ENCODE measurements at places on chromosomes 11 and 22.

- no peak for DNase-seq
Observed at GRCh38 chr11:12876340-12876739, 132.8 kb upstream of the RASSF10 start.

DNA sequence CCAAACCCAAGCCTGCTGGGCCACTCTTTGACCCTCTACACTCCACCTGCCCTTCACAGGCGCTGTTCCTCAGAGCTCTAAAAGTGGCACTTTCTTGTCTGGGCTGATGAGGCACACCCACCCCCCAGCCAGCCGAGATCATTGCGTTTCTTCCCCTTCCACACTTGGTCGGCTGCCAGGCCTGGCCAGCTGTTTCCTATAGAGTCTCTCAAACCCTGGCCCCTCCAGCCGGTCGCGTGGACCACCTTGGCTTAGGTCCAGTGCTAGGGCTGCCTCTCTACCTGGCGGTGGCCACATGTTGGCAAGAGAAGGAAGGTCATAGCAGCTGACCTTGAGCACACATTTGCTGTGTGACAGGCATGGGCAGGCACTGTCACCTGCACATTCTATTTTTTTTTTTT, 60.6 kb downstream of the PPP6R2 start:
- no peak for DNase-seq

GRCh38 chr11:133163463-133164419, 368.6 kb downstream of the OPCML start:
- no peak for DNase-seq

DNA sequence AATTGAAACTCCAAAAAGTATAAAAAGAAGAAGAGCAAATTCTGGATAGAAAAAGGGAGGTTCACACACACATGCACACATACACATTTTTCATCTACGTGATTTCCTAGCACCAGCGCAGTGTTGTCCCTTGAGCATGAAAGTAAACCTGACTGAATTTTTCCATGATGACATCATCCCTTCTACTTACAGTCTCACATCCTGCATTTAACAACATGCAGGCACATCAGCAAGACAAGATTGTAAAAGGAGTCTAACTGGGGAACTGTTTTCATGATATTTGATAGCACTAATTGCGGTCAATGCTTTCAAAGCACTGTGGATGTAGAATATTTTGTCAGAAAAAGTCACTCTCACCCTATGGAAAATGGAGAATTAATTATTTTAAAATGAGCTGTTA, 36.6 kb downstream of the GAS2 start:
- no peak for DNase-seq

GRCh38 chr11:1163321-1163910, 5.7 kb downstream of the MUC5AC start:
- no peak for DNase-seq

- no peak for DNase-seq
Observed at GRCh38 chr11:72984453-72985077, 157.6 kb downstream of the FCHSD2 start.

DNA sequence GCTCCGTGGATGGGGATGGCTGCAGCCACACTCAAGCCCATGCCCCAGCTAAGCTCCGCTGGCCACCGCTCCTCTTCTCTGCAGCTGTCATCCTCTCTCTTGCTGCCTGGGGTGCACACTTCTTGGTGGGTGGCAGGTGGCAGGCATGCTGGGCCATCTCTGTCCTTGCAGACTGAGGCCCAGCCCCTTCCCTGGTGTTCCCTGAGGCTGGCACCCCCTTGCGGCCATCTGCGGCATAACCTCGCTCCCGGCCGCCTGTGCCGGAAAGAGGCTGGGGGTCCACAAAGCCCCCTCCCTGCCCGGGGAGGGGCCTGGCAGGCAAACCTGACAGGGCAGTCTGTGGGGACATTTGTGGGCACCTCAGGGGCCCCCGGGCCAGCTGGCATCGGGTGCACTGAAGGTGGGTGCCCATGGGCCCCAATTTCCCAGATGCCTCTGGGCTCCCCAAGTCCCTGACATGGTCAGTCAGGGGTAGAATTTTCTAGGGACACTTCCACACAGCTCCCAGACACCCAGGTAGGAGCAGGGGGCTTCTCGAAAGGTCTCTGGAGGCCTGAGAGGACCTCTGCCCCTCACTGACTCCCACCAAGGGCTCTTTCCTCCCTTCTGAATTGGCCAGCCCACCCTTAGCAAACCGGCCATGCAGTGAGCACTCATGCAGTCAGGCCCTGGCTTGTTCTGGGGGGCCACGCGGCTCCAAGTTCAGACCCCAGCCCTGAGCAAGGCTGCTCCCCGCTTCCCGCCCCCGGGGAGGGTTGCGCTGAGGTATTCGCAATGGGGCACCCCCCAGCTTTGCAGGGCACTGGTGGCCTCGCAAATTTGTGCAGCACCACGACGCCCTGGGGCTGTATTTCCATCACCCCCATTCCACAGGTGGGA, 23.5 kb upstream of the TH start:
- DNase-seq = no peak

GRCh38 chr22:20657963-20658362, 116.0 kb upstream of the SERPIND1 start:
- no peak for DNase-seq

- DNase-seq = no peak
Observed at GRCh38 chr11:31895926-31896325, 84.8 kb upstream of the PAX6 start.

DNA sequence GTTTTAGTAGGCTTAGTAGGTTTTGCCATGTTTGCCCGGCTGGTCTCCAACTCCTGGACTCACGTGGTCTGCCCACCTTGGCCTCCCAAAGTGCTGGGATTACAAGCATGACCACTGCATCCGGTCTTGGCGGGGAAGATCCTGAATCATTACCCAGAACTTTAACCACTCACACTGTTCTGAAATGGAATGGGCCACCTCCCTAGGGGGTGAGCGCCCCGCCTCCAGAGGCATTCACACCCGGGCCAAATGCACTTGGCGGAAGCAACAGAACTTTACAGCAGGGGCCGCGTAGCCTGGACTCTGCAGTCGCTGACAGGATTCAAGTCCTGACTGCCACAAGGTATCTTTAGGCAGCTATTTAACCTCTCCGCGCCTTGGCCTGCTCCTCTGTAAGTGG, 5.4 kb downstream of the CCDC86 start:
- no peak for DNase-seq

DNA sequence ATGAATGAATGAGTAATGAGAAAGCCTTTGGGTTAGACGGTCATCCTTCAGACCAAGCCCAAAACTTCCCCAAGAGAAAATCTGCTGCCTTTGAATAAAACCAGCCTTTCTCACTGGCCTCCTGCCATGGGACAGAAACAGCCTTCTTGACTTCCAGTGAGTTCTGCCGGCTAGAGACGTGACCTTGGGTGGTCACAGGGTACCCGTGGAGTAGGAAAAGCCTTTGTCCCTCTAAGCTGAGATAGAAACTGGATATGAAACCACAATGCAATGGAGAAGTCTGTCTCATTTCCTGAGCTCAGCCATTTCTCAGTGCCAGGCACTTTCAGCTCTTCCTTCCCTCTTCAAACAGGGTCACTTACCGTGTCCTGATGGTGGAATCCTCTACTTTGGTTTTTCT, 21.2 kb upstream of the YWHAH start:
- no peak for DNase-seq

DNA sequence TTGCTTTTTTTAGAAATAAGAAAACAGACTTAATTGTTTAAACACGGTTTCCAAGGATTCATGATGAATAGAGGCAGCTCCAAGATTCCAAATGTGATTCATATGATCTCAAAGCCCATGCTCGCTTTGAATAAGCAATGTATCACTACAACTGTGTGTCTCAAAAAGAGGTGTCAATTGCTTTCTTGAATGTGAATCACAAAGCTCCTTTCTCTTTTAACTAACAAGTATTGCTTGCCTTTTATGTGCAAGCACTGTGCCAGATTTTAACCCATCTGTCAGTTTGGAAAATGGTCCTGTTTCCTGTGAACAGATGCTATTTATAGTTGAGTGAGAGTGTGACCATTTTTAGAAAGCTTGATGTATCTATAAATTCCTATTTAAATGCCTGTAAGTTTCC, 6.5 kb downstream of the OOSP1 start:
- no peak for DNase-seq

DNA sequence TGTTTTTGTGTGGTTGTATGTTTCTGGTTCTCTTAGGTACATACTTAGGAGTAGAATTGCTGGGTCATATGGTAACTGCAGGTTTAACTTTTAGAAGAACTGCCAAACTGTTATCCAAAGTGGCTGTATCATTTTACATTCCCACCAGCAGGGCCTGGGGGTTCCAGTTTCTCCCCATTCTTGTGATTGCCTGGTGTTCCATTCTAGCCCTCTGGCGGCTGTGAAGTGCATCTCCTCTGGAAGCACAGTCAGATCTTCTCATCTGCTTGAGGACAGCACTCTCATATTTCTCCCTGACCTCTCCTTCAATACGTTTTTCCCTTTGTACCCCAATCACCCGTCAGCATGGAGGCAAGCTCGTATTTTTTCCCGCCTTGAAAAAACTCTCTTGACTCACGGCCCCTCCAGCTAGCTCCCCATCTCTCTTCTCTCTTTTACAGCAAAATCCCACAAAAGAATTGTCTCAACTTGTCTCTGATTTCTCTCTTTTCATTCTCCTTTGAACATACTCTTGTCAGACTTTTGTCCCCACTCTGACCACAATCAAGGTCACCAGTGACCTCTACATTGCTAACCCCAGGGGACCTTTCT, 56.8 kb upstream of the THY1 start:
- no peak for DNase-seq

GRCh38 chr11:49505231-49505630, 296.8 kb upstream of the FOLH1 start:
- no peak for DNase-seq

DNA sequence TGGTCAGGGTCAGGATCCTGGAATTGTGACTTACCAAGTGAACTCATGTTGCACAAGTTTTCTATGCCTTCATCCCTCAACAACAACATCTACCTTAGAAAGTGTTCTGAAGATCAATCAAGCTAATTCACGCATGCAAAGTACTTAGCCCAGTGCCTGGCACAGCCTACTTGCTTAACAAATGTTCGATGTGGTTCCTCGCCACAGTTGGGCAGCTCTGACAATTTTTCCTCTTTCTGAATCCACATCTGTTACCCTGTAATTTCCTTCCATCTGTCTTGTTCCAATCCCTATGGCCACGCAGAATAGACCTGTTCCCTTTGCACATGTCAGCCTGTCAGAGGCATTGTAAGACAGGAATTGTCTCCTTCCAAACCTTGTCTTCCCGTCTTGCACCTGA, 1415.2 kb downstream of the TBC1D22A start:
- DNase-seq = no peak

GRCh38 chr11:116835042-116835772, 2.2 kb downstream of the APOA1 start:
- no peak for DNase-seq

DNA sequence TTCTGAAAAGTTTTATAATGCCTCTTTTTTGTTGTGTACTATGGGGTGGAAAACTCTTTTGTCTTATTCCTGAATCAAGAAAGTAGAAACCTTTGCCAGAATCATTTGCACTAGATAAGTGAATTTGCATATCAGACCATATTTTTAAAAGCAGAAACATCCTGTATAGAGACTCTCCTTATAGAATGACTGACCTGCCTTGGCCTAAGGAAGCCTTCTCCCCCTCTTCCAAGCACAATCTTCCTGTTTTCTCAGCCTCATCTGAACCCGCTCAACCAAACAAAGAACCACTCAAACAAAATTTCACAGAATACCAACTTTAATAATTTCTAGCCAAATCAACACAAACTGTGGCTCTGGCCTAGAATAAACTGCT, 60.3 kb downstream of the SIK3 start:
- no peak for DNase-seq

- DNase-seq = peak; percentile 4
Observed at GRCh38 chr11:125348674-125349309, 147.3 kb downstream of the FEZ1 start.

GRCh38 chr11:119580081-119580480, 148.9 kb downstream of the NECTIN1 start:
- DNase-seq = no peak

DNA sequence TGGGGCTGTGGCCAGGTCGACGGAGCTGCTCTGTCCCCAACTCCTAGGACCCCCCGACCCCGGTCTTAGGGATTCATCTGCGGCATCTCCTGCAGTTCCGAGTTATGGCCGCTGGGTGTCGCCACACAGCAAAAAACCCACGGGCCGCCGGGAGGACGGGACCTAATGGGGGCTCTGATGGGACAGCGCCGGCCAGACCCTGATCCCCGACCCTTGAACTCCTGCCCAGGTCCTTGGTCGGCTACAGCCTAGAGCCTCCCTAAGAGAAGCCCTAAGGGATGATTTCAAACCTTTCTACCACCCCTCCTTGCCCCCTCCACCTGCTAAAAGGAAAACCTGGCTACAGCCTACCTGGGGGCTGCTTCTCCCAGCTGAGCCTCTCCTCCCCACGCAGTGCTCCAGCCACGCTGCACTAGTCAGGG, 30.8 kb upstream of the LRRC10B start:
- peak; percentile 31 for DNase-seq

GRCh38 chr11:8807544-8808225, 103.3 kb upstream of the AKIP1 start:
- no peak for DNase-seq

GRCh38 chr11:17876827-17877226, 136.0 kb downstream of the SERGEF start:
- DNase-seq = no peak

- no peak for DNase-seq
Observed at GRCh38 chr11:94974178-94974577, 669 bp downstream of the KDM4D start.

- DNase-seq = no peak
Observed at GRCh38 chr11:44527476-44527875, 38.0 kb upstream of the CD82 start.

GRCh38 chr11:11980841-11981308, 27.6 kb downstream of the DKK3 start:
- no peak for DNase-seq

- no peak for DNase-seq
Observed at GRCh38 chr11:69744435-69744834, 30.7 kb downstream of the FGF4 start.

- DNase-seq = no peak
Observed at GRCh38 chr11:81970886-81971285, 762.8 kb downstream of the FAM181B start.

DNA sequence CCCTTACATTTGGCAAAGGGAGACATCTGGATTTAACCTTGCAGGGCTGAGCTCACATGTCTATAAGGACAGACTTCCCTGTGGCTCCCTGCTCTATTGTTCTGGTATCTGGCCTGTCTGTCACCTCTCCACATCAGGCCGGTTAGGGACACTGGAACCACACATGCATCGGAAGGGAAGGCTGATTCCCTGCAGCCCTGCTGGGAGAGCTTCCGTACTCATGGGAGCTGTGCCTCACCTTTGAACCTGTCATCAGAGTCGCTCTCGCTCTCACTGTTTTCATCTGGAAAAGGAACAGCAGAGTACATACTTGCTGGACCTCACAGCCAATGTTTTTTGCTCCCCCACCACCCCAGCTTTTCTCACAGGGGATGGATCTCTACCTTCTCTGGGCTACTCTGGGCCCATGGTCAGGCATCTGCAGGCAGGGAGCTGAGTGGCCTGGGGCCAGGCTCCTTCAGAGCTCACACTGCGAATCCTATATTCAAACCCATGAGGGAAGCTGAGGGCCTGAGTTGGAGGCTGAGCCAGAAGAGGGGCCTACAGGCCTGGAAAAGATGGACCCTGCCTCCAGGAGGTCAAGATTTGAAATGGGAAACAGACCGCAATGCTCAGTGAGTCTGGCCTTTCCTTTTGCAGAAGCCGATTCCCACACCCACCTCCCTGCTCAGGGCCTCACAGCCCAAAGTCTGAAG, 31.3 kb downstream of the RPL27A start:
- no peak for DNase-seq

GRCh38 chr11:75345455-75346160, 5.9 kb downstream of the ARRB1 start:
- no peak for DNase-seq

- no peak for DNase-seq
Observed at GRCh38 chr11:76810151-76810853, 27.1 kb downstream of the TSKU start.

- DNase-seq = no peak
Observed at GRCh38 chr22:44884968-44885805, 124.6 kb downstream of the PHF21B start.
